ENCODE measurements at places on chromosomes 13 and 19. TPM values are rescaled to one million over a fixed set of nuclear protein-coding genes. Genes with fewer than 3 reads are reported as not detected.

The YJEFN3 gene
- total RNA-seq: 7.4 TPM

The TNPO2 gene
- total RNA-seq: 104 TPM

The ZSCAN5B gene
- total RNA-seq: not detected

The PSG7 gene
- total RNA-seq: not detected

The DOCK9 gene
- 37.5 TPM for total RNA-seq

The PAF1 gene
- total RNA-seq: 53.8 TPM

All from activated CD8-positive, alpha-beta memory T cell treated with anti-CD3 and anti-CD28 coated beads, Interleukin-2, amount 10 ng/mL, durations not matched to agents 7 days and 5 days (primary cell).